NCI-H146 (cell line): ENCODE measurements at places on chromosomes 12 and 14.
A peak's percentile ranks its signal among the peaks of the same experiment; 100 is the strongest.

GRCh38 chr12:122643207-122643805 is 59.9 kb downstream of the HCAR2 start:
- DNase-seq, result no peak

DNA sequence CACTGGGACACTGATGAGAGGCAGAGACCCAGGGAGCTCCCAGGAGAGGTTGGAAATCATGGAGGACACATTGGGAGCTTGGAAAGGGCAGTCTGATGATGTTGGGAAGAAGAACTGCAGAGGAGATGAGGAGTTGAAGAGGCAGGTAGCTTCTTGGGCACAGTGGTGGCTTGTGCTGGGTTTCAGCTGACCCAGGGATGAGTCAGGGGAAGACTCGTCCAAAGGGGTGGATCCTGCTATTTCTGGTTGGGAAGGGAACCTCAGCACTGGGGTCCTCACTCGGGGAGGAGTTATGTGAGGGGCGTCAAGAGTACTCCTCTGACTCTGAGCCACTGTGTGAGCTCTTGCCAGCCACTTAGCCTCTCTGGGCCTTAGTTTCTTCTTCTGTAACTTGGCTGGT is 11.5 kb downstream of the ADCY4 start:
- DNase-seq, result no peak

DNA sequence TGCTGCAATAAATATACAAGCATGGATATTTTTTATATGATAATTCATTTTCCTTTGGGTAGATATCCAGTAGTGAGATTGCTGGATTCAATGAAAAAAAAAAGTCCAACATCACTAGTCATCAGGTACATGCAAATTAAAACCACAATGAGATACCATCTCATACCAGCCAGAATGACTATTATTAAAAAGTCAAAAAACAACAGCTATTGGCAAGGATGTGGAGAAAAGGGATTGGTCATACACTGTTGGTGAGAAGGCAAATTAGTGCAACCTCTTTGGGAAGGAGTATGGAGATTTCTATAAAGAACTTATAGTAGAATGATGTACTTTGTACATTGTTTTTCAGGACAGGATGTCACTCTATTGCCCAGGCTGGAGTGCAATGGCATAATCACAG is 531.2 kb upstream of the MGAT4C start:
- DNase-seq, result no peak

DNA sequence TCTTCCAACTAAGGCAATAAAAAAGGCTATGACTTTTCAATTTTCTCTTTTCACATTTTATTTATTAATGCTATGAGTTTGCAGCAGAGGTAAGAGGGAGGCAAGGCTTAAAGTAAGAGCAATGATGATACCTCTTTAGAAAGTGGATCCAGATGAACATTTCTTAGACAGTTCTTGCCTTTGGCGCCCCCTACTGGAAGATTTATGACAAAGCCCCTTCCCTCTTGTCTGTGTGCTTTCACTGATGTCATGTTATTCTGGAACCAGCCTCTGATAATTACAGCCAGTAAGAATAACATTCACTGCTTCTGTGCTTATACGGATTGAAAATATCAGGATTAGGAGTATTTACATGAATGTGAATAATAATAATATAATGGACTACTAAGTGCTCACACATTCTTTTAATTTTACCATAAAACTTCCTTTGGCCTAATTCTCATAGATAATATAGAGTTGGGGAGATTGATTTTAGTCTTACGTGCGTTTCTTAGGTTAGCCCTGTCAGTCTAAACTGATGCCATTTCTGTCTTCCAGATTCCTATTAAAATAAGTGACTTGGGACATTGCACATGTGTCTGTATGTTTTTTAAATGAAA is 1929.9 kb upstream of the SEL1L start:
- DNase-seq, result peak; percentile 44

DNA sequence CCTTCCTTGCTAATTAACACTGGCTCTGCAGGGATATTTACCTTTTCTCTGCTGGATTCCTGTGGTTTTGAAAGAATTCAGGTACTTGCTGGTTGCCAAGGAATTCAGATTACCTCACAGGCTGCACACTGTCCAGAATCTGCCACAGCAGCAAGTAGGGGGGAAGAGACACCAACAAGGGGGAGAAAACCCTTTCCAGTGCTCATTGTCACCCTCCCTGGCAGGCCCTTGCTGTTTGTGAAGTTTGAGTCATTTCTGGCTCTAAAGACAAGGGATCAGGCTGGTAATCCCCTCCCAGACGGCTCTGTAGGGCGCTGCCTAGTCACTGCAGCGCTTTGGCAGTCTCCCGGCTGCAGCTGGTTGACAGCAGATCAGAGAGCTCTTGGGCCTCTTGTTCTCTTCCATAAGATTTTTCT is 50.8 kb downstream of the TTLL5 start:
- DNase-seq, result peak; percentile 3
